ENCODE measurements at places on chromosomes 7 and 10. TPM values are rescaled to one million over a fixed set of nuclear protein-coding genes. Genes with fewer than 3 reads are reported as not detected.

GRCh38 chr10:60149003-60149402 is 240.7 kb downstream of the ANK3 start:
- no peak for DNase-seq

Gene PRSS2
- not detected for total RNA-seq

Gene FAM237B
- not detected for total RNA-seq

GRCh38 chr10:33031815-33032653 is 74.0 kb upstream of the ITGB1 start:
- DNase-seq: no peak

DNA sequence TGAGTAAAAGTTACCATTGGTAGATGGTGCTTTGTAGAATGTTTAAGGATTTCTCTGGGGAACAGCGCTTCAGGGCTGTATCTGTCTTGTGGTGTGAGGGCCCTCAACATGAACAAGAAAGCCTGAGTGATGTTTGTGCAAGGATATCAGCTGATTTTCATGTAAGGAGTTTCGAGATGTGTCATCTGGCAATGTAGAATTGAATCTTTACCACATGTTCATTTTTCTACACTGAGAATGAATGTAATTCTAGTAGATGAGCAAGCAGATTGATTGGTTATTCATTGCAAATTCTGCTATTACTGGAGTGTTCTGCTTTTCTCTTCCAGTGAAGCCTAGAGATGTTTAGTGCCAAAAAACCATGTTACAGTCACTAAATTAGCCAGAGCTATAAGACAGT is 87.7 kb downstream of the ST7 start:
- no peak for DNase-seq

- no peak for DNase-seq
Measured at GRCh38 chr10:44193166-44193565, 191.7 kb downstream of the CXCL12 start.

DNA sequence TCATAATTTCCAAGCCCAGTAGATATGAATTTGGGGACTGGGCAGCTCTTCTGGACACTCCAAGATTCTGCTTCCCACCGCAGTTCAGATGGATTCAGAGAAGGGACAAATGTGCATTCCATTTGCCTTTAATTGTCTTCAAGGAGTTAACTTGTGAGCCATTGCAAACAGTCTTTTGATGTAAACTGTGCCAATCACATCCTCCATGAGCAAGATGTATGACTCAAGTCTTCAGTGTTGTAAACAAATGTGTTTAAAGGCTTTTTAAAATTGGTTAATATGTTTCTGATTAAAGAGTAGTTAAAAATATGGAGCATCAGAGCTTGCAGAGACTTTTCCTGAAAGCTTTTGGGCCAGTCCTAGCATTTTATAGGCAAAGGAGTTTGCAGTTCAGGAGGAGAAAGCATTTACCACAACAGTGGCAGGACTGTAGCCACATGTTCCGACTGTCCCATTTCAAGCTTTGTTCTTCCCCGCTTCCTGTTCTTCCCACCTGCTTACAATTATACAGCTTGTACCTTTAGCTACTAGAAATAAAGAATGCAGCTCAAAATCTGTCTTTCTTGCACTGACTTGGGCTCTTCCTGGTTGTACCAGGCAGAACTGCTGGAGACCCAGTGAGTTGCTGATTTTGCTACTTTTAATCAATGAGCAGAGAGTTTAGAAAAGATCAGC is 6.2 kb downstream of the SLC18A2 start:
- no peak for DNase-seq

Gene MKI67
- 210 TPM for total RNA-seq

Gene ADGRA1
- total RNA-seq: not detected

- no peak for DNase-seq
Measured at GRCh38 chr7:33640741-33641140, 264.6 kb upstream of the BMPER start.

GRCh38 chr7:143504937-143505297 is 27.2 kb downstream of the TAS2R41 start:
- DNase-seq: no peak

DNA sequence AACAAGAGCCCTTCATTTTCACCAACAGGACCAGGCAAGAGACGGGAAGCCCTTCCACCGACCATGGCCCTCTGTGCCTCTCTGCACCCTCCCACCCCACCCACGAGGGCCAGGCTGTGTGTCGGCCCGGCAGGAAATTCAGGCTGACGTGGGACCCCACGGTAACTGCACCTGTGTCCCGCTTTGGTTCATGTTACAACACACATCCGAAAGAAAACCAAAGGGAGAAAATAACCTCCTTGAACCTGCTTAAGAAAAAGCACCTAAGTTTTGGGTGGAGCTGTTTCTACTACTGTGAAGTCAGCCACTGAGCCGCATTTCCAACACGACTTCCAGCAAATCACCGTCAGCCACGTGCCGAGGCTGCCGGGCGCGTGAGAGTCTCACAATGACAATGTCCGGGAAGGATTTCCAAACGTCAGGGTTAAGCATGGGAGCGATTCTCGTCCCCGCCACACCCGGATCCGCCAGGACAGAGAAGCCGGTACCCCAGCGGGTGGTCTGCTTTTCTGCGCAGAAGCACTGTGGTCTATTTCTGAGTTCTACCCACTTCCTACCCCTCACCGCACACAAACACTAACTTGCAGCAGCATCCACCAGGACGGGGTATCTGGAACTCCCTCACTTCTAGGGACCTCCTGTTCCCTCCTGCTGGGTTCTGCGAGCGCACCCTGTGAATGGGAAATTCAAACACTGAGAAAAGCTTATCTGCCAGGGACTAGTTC is 36.6 kb downstream of the AMZ1 start:
- DNase-seq: no peak

Gene AKR1C2
- not detected for total RNA-seq

Gene EPO
- not detected for total RNA-seq

DNA sequence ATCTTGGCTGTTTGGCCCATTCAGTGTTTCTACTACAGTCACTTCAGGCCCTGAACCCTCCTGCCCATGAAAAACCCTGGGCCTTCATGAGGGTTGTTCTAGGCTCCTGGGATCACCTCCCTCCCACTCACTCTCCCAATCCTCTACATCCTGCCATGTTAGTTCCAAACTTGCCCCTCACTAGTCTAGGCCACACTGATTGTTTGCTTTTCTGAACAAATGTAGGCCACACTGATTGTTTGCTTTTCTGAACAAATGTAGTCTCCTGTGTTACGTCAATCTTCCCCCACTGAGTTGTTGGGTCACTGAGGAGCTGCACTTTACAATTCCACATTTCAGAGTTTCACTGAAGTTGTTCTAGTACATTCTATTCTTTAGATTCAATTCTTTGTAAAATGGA is 5.3 kb upstream of the ALDH18A1 start:
- DNase-seq: no peak
